H1 (cell line): ENCODE measurements at places on chromosomes 6 and 20.

DNA sequence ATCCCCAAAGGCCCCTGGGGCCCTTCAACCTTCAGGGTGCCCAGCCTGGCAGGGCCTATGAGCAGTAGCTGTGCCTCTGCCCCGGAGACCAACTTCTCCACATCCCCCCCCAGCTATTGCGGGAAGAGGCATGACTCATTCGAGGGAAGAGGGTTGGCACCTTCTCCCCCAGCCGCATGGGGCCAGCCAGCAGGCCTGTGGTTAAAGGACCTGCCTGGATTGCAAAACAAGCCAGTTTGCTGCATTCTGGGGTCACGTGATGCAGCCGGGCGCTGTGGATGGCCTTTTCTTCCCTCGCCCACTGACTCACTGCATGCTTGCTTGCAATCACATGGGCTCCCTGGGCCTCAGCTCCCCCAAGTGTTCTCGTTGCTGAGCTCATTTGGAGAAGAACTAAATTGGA, 182.5 kb downstream of the MAFB start:
- no peak for DNase-seq
- no peaks in the 10 kb centered on the region for H3K27me3 ChIP-seq
- H3K27ac ChIP-seq, result no peak overlapping the region
- no peaks in the 10 kb centered on the region for H3K36me3 ChIP-seq
- H3K4me3 ChIP-seq, result no peak overlapping the region

DNA sequence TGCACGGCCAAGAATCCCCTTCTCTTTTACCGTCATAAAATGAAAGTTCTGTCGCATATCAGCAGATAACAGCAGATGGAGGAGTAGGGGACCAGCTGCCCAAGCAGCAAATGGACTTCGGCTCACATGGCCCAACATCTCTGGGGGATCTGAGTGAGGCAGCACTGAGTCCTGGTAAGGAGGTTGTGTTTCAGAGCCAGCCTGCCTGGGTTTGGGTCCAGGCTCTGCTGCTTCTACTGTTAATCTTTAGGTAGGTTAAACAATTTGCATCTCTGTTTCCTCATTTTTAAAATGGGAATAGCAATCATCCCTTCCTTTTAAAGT, 193.6 kb downstream of the DOK5 start:
- no peak overlapping the region for H3K4me3 ChIP-seq
- H3K4me1 ChIP-seq, result no peaks in the 10 kb centered on the region
- no peak overlapping the region for H3K27ac ChIP-seq
- no peaks in the 10 kb centered on the region for H3K27me3 ChIP-seq
- H3K36me3 ChIP-seq, result no peaks in the 10 kb centered on the region
- DNase-seq, result no peak

DNA sequence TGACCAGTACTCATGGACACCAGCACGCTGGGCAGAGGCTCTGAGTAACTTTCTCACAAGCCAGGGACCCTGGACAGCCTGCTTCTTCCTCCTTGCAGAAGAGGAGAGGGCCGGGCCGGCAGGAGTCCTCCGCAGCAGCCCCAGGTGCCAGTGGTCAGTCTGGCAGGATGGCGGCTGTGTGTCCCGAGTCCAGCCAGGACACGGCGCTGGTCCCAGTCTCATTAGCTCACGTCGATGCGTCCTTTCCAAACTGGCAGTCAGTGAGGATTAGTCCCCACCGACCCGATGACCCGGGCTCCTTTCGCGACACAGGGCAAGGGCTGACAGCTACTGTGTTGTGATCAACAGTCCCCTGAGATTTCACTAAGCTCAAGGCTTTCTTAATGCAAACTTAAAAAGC, 267.0 kb downstream of the TAF4 start:
- no peaks in the 10 kb centered on the region for H3K36me3 ChIP-seq
- no peaks in the 10 kb centered on the region for H3K27me3 ChIP-seq
- peaks cover 3% of the 10 kb centered on the region; the same call in 1 of the 2 replicates for H3K4me1 ChIP-seq
- DNase-seq, result no peak

DNA sequence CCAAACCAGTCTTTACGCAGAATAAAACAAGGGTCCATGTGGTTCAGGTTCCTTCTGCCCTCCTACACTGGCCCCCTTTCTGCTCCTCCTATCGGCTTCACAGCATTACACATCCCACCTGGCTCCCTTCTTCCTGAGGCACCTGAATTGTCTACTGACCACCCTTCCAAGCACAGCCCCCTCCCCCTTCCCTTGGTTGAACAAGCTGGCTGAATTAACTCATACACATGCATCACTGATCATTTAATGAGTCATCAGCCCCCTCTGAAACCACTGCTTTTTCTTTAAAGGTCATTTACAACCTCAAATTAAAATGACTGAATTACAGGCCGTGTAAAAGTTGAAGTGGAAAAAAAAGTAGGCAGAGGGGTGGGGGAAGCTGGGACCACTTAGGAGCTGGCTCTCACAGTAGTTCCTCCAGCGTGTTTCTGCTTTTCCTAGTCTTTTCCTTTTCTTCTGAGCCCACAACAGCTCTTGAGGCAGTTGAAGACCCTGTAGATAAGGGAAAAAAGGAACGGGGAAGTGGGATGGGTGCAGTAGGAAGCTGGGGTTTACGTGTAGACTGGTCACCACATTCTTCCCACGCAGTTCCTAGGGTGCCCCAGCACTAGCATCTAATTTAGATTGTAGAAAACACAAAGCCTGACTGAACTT, 67.6 kb downstream of the FYN start:
- H3K36me3 ChIP-seq, result no peaks in the 10 kb centered on the region
- no peak overlapping the region for H3K27ac ChIP-seq
- H3K4me3 ChIP-seq, result no peak overlapping the region
- DNase-seq, result no peak
- no peaks in the 10 kb centered on the region for H3K27me3 ChIP-seq

- no peaks in the 10 kb centered on the region for H3K27me3 ChIP-seq
- no peaks in the 10 kb centered on the region for H3K4me1 ChIP-seq
- H3K4me3 ChIP-seq, result no peak overlapping the region
- DNase-seq, result no peak
- H3K27ac ChIP-seq, result no peak overlapping the region
Measured at GRCh38 chr6:110951008-110951407, 7.5 kb upstream of the GTF3C6 start.

- H3K27ac ChIP-seq, result no peak overlapping the region
- peaks cover 4% of the 10 kb centered on the region for H3K27me3 ChIP-seq
- H3K36me3 ChIP-seq, result no peaks in the 10 kb centered on the region
- no peak overlapping the region for H3K4me3 ChIP-seq
Measured at GRCh38 chr6:136546331-136546730, 3.9 kb downstream of the MAP7 start.

DNA sequence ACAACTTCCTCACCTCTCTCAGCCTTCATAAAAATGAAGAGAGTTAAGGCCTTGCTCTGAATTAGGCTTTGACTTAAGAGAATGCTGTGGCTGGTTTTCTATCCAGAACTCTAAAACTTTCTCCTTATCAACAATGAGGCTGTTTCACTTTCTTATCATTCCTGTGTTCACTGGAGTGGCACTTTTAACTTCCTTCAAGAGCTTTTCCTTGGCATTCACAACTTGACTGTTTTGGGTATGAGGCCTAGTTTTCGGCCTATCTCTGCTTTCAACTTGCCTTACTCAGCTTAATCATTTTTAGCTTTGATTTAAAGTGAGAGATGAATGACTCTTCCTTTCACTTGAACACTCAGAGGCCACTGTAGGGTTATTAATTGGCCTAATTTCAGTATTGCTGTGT, 4.3 kb upstream of the LOC128125822 start:
- peaks cover 8% of the 10 kb centered on the region for H3K4me1 ChIP-seq
- no peak overlapping the region for H3K4me3 ChIP-seq
- no peak for DNase-seq
- H3K36me3 ChIP-seq, result no peaks in the 10 kb centered on the region

- H3K4me3 ChIP-seq, result no peak overlapping the region
- no peaks in the 10 kb centered on the region for H3K4me1 ChIP-seq
- no peaks in the 10 kb centered on the region for H3K27me3 ChIP-seq
- H3K36me3 ChIP-seq, result peaks cover 11% of the 10 kb centered on the region; the same call in 1 of the 2 replicates
- DNase-seq, result no peak
- H3K27ac ChIP-seq, result no peak overlapping the region
Measured at GRCh38 chr6:140182821-140183220, 808.4 kb upstream of the CITED2 start.

GRCh38 chr6:54291738-54292137, 16.5 kb upstream of the TINAG start:
- H3K4me3 ChIP-seq, result no peak overlapping the region
- H3K27me3 ChIP-seq, result no peaks in the 10 kb centered on the region
- no peak overlapping the region for H3K27ac ChIP-seq
- no peaks in the 10 kb centered on the region for H3K36me3 ChIP-seq

- no peak overlapping the region for H3K4me3 ChIP-seq
- no peaks in the 10 kb centered on the region for H3K27me3 ChIP-seq
- H3K4me1 ChIP-seq, result no peaks in the 10 kb centered on the region
- no peak overlapping the region for H3K27ac ChIP-seq
Measured at GRCh38 chr6:148497257-148497656, 154.6 kb downstream of the SASH1 start.

GRCh38 chr6:161493576-161494118, 219.8 kb upstream of the AGPAT4 start:
- H3K27ac ChIP-seq, result no peak overlapping the region
- no peaks in the 10 kb centered on the region for H3K4me1 ChIP-seq
- no peaks in the 10 kb centered on the region for H3K36me3 ChIP-seq
- DNase-seq, result no peak
- no peak overlapping the region for H3K4me3 ChIP-seq

- H3K36me3 ChIP-seq, result no peaks in the 10 kb centered on the region
- H3K4me3 ChIP-seq, result no peak overlapping the region
- no peak overlapping the region for H3K27ac ChIP-seq
- no peak for DNase-seq
- no peaks in the 10 kb centered on the region for H3K27me3 ChIP-seq
- no peaks in the 10 kb centered on the region for H3K4me1 ChIP-seq
Measured at GRCh38 chr6:24064106-24064505, 61.9 kb upstream of the NRSN1 start.

- no peak overlapping the region for H3K27ac ChIP-seq
- no peaks in the 10 kb centered on the region for H3K36me3 ChIP-seq
- no peaks in the 10 kb centered on the region for H3K27me3 ChIP-seq
- H3K4me3 ChIP-seq, result no peak overlapping the region
- no peaks in the 10 kb centered on the region for H3K4me1 ChIP-seq
Measured at GRCh38 chr6:125182237-125183008, 28.9 kb downstream of the TPD52L1 start.

DNA sequence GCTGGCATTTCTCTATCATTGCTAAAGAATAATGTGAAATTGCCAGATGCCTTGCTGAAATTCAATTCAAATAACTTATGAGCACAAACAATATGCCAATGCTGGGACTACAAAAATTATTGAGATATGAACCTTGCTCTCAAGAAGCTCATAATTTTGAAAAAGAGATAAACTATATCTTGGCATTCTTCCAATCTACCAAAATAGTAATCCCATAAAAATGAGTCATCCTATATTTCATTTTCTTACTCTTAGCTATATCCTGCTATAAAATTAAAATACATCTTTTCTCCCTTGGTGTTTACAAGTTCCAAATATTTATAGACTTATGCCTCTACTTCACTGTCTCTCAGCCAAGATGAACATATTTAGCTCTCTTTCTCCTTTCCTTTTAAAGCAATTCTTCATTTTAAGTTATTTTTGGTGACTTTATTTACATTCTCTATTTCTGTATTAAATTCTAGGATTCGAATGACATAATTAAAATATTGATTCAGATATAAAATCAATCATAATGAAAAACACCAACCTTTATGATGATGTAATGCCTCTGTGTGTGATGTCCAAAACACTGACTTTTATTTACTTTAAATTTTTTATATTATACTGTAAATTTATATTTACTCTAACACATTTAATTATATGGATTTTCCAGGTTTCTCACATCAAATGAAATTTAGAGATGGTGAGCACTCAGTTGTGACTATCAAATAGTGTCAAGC, 152.6 kb downstream of the CDK19 start:
- no peaks in the 10 kb centered on the region for H3K4me1 ChIP-seq
- no peak overlapping the region for H3K4me3 ChIP-seq
- no peaks in the 10 kb centered on the region for H3K27me3 ChIP-seq
